Fibroblast of lung (primary cell): ENCODE measurements at places on chromosomes 5 and 9. TPM values are rescaled to one million over a fixed set of nuclear protein-coding genes. Genes with fewer than 3 reads are reported as not detected.

CFAP77 gene
- 0.26 TPM in 1 of 2 replicates, not detected in the other for total RNA-seq

COMMD10 gene
- total RNA-seq: 31.6 and 35.8 TPM in 2 replicates

DNA sequence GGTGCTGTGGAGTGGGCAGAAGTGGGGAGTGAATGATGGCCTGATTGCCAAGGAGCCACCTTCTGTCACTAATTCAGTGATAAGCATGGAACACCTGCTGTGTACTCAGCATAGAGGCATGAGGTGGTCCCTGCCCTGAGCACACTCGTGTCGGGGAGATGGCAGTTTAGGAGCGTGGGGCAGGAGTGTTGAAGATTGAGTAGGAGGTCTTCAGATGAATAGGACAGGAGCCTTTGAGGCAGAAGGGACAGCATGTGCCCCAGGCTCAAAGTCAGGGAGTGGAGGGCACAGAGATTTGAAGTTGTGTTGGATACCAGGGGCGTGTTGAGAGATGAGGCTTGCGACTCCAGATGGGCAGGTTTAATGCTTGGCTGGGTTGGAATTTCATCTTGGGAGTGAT is 55.0 kb downstream of the ZNF618 start:
- DNase-seq: no peak

DNA sequence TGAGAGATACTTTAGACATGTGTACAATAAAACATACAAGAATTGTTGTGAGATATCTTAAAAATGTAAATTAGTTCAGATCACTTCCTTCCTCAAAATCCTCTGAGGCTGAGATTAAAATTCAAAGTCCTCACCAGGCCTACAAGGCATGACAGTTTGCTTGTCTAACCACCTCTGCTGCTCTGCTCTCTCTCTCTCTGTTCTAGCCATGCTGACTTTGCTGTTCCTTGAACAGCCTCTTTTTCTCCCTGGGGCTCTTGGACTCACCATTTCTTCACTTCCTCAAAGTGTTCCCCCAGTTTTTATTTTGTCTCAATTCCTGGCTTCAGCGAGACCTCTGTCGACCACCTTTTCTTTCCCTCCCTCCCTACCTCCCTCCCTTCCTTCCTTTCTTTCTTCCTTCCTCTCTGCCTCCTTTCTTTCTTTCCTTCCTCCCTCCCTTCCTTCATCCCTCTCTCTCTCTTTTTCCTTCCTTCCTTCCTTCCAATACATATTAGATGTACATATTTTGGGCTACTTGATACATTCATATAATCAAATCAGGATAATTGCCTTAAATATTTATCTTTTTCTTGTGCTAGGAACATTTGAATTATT is 27.0 kb downstream of the CATSPER3 start:
- no peak for DNase-seq

GRCh38 chr5:80590766-80591165 is 20.7 kb upstream of the ANKRD34B start:
- no peak for DNase-seq

DNA sequence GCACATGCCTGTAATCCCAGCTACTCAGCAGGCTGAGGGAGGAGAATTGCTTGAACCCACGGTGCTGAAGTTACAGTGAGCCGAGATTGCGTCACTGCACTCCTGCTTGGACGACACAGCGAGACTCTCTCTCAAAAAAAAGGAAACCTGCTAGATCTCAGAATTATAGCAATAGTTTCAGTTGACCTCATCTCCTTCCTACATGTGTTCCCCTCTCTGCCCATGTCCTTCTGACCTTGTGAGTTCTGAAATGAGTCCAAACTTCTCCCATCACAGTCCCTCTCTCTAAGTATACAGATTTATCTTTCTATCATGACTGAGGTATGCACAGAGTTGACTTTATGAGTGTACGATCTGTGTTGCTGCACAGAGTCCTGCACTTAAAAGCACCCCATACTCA is 44.6 kb upstream of the SHOC1 start:
- peak; percentile 63 for DNase-seq

GRCh38 chr9:107043886-107044285 is 180.9 kb downstream of the ZNF462 start:
- DNase-seq: no peak

DNA sequence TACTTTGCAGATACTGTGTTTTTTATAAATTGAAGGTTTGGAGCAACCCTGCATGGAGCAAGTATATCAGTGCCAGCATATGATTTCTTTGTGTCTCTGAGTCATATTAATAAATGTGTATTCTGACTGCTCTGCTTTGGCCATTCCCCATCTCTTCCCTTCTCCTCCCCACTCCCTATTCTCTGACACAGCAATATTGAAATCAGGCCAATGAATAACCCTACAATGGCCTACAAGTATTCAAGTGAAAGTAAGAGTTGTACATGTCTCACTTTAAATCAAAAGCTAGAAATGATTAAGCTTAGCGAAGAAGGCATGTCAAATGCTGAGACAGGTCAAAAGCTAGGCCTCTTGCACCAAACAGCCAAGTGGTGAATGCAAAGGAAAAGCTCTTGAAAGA is 82.2 kb upstream of the TLX3 start:
- no peak for DNase-seq

GRCh38 chr9:38017149-38017884 is 51.7 kb downstream of the SHB start:
- no peak for DNase-seq

- no peak for DNase-seq
These were observed 450.9 kb downstream of the CCDC171 start for GRCh38 chr9:16003785-16004184.

- DNase-seq: no peak
These were observed 166.1 kb downstream of the MRPS30 start for GRCh38 chr5:44974813-44975212.

- peak; percentile 59 for DNase-seq
These were observed 7.8 kb downstream of the ENG start for GRCh38 chr9:127846443-127847177.

DNA sequence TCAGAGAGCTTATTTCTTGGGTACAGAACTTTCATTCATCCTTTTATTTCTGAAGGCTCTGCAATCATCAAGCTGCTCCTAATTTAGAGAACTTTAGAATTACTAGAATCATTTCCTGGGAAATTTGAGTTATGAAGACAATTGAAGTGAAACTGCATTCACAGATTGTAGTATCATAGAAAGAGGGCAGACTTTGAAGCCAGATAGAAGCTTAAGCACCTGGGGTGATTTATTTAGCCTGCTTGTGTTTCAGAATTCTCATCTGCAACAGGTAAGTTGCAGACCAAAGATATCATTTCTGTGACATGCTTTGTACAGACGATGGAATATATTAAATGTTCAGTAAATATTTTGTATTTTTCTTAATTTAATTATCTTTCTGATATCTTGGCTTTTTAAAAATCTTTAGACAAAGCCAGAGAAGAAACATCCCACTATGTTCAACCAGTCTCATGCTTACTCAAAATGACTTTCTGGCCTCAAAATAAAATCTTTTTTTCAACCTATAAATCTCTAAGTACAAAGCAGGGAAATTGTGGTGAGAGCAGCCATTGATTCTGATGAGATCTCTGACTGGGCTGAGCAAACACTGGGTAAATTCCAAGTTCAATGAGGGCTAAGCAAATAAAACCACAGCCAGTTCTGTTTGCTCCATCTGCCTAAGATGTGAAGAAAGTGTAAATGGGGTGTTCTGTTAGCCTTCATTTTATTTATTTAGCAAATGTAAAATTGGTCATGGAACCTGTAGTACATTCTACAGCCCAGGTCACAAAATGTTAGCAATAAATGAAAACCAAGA is 264.7 kb upstream of the CCNG1 start:
- no peak for DNase-seq

DNA sequence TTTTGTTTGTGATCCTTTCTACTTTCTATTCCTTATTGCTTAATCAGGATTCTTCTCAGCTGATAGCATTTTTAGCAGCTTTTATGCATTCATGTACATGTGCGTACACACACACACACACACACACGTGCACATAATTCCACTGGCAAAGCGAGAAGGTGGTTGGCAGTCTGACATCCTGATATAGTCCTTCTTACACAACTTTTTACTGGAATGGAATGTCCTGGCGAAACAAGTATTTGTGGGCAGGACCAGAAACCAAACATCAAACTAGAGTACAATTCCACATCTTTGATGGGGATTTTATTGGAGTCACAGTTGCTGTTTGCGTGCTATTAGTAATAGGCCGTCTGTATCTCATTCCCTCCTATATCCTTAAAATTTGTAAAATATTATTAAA is 356.5 kb downstream of the CCDC171 start:
- DNase-seq: peak; percentile 67

DNA sequence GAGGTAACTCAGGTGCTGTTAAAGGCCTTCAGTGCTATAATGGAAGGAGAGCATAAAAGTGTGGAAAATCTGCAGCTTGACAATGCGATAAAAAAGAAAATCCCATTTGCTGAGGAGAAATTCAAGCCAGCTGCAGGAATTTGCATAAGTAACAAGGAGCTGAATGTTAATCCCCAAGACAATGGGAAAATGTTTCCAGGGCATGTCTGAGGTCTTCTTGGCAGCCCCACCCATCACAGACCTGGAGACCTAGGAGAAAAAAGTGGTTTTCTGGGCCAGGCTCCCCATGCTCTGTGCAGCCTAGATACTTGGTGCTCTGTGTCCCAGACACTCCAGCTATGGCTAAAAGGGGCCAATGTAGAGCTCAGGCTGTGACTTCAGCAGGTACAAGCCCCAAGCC is 1159.6 kb downstream of the CDH18 start:
- DNase-seq: no peak

GRCh38 chr5:143400541-143401226 is 2.8 kb downstream of the NR3C1 start:
- DNase-seq: peak; percentile 39
